ENCODE measurements at places on chromosomes 6 and 20. TPM values are rescaled to one million over a fixed set of nuclear protein-coding genes. Genes with fewer than 3 reads are reported as not detected.

The CST2 gene
- not detected for total RNA-seq

The SLC52A3 gene
- not detected for total RNA-seq

The GSTA1 gene
- not detected for total RNA-seq

- no peaks in the 10 kb centered on the region for H3K4me1 ChIP-seq
- DNase-seq: no peak
- no peaks in the 10 kb centered on the region for H3K27me3 ChIP-seq
- H3K36me3 ChIP-seq: no peaks in the 10 kb centered on the region
- H3K27ac ChIP-seq: no peak overlapping the region
Measured at GRCh38 chr6:126811321-126811720, 307.1 kb upstream of the RSPO3 start.

DNA sequence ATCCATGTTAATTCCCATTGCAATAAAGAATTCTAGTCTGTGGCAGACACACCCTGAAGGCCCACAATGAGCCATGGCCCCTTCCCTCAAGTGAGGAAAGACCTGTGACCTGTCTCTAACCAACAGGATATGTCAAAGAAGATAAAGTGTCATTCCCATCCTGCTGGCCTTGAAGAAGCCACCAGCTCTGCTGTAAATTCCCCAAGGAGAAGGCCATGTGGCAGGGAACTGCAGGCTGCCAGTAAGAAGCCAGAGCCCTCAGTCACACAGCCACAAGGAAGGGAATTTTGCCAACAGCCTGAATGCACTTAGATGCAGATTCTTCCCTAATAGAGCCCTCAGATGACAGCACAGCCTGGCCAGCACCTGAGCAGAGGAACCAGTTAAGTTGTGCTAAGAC, 24.8 kb downstream of the VIP start:
- no peak for DNase-seq
- no peaks in the 10 kb centered on the region for H3K4me1 ChIP-seq
- H3K4me3 ChIP-seq: no peak overlapping the region
- no peaks in the 10 kb centered on the region for H3K27me3 ChIP-seq
- H3K36me3 ChIP-seq: no peaks in the 10 kb centered on the region

- DNase-seq: no peak
- no peak overlapping the region for H3K4me3 ChIP-seq
- H3K27me3 ChIP-seq: no peaks in the 10 kb centered on the region
- H3K27ac ChIP-seq: no peak overlapping the region
- no peaks in the 10 kb centered on the region for H3K36me3 ChIP-seq
- H3K4me1 ChIP-seq: no peaks in the 10 kb centered on the region
Measured at GRCh38 chr6:139925894-139926641, 551.6 kb upstream of the CITED2 start.

DNA sequence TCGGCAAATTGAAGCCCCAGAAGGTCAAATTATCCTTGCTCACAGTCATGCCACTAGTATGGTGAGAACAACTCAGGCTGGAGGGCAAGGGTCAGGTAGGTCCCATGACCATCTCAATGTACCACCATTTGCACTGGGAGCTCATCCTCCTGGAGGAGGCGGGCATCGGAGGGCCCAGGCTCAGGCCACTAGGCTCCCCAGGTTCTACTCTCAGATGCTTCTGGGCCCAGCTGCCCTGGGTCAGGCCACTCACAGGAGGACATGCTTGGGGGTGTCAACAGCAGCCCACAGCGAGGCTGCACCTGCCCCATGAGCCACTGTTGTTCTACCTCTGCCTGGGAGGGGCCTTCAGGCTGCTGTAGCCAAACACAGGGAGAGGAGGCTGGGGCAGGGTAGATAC, 39.1 kb downstream of the NFATC2 start:
- no peak overlapping the region for H3K27ac ChIP-seq
- peaks cover 43% of the 10 kb centered on the region for H3K4me1 ChIP-seq
- peaks cover 35% of the 10 kb centered on the region for H3K36me3 ChIP-seq
- H3K4me3 ChIP-seq: no peak overlapping the region

GRCh38 chr20:46063652-46064054, 26.1 kb downstream of the NCOA5 start:
- H3K4me1 ChIP-seq: peaks cover 37% of the 10 kb centered on the region
- DNase-seq: no peak
- H3K27ac ChIP-seq: no peak overlapping the region

GRCh38 chr6:16277101-16277981, 39.0 kb downstream of the GMPR start:
- H3K4me3 ChIP-seq: no peak overlapping the region
- H3K4me1 ChIP-seq: no peaks in the 10 kb centered on the region
- H3K27ac ChIP-seq: no peak overlapping the region

GRCh38 chr20:44021186-44021585, 106.5 kb downstream of the TOX2 start:
- no peak for DNase-seq
- H3K27ac ChIP-seq: no peak overlapping the region
- peaks cover 5% of the 10 kb centered on the region for H3K27me3 ChIP-seq
- peaks cover 33% of the 10 kb centered on the region for H3K4me1 ChIP-seq

DNA sequence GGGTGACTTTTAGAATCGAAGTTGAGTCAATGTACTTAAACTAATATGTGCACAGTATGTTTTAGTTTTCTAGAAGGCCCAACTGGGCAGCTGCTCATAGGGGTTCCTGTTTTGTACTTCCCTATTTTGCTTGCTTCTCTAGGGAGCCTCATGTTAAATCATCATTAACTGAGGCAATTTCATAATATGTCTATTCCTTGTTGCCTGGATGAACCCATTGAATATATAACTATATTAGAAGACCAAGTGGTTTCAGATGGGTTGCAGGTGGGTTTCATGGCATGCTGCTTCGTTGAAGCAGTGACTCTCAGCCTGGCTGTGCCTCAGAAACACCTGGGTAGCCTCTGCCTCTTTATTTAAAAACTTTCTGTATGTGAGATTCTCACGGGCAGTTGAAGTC, 22.2 kb downstream of the CARMIL1 start:
- H3K27me3 ChIP-seq: no peaks in the 10 kb centered on the region
- H3K4me1 ChIP-seq: peaks cover 41% of the 10 kb centered on the region
- no peaks in the 10 kb centered on the region for H3K36me3 ChIP-seq
- peak overlapping the region; percentile 50 for H3K27ac ChIP-seq
